ENCODE measurements at places on chromosomes 13 and 19.
A peak's percentile ranks its signal among the peaks of the same experiment; 100 is the strongest.

DNA sequence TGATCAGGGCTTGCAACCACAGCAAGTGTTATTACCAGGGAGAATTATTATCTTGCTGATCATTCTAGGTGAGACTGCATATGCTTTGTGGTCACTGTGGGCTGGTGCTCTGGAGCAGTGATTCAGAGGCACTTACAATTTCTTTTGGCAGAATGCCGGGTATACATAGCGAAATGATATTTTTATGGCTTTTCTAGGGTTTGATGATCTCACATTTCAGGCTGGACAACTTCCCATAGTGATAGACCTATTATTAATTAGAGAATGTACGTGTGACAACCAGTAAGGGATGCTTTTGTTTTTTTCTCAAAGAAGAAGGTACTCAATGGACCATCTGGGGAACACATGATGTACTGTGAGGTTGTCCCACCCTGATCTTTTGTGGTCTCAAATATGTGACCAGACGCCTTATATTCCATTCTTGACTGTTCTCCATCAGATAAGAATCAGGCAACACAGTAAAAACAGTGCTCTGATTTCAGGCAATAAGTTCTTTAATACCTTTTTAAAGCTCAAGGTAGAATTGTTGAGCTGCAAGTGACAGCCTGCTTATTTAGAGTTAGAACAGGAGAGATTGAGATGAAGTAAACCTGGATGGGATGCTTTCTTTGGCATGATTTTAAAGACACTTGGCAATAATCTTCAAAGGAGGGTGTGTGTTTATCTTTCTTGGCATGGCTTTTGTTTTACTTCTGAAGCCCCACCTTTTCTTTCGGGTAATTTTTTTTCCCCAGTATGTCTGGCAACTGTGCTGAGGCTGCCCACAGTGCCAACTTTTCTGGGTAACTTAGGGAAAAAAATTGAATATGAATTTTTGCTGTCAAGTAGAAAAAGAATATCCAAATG is 27.4 kb upstream of the SCEL start:
- peak; percentile 79 for DNase-seq

DNA sequence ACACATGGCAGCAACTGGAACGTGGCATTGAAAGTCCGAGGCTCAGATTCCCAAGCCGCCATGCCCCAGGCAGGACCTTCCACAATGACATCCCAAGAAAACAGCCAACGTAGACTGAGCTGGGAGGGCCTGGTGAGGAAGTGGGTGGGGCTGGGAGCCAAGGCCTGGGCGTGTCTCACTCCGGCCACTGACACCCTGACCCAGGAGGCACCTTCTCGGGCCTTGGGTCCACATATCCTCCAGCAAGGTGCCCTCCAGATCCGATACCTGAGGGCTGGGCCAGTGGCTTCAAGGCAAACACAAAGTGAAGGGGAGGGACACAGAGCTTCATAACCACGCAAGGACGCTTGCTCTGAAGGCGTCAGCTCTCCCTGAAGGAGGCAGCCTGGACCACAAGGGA is 43.0 kb downstream of the RAB20 start:
- no peak for DNase-seq

DNA sequence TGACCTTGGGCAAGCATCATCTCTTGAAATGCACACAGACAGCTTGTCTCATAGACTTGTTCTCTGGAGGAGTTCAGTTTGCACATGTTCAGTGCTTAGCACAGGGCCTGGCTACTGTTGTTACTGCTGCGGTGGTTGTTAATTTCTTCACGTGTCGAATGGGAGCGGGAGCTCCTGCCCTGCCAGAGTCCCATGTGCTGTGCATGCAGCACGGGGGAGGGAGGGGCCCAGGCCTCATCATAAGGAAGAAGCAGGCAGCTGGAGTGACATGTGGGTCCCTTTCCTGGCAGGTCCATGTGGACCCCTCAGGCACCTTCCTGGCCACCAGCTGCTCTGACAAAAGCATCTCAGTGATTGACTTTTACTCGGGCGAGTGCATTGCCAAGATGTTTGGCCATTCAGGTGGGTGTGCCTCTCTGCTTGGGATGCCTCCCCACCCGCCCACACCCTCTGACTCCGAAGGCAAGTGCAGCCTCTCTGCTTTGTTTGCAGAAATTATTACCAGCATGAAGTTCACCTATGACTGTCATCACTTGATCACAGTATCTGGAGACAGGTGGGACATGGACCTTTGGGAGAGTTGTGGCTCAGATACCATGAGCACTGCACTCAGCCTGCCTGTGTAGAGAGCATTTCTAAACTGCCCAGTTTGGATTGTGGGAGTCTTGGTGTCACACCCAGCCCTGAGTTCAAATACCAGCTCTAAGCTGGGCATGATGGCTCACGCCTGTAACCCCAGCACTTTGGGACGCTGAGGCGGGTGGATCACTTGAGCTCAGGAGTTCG is 19.8 kb upstream of the OVOL3 start:
- DNase-seq: no peak

DNA sequence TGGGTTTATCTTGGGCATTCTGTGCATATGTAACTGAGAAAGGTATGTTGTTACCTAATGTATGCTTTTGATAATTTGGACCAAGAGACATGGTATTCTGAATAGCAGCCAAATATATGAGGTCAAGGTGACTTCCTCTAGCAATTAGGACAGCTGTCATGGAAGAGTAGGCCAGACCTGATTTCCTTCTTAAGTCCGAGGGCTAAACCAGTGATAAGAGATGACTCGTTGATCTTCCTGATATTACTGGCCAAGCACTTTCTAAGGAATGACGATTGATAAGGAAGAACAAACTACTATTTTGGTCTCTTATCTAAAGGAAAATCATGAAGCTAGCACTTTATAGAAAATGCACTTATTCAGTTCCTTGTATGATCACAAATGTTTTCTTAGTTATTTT is 42.7 kb downstream of the ARHGAP35 start:
- peak; percentile 30 for DNase-seq

- peak; percentile 81 for DNase-seq
Measured at GRCh38 chr19:1171755-1172352, 2.2 kb downstream of the SBNO2 start.

DNA sequence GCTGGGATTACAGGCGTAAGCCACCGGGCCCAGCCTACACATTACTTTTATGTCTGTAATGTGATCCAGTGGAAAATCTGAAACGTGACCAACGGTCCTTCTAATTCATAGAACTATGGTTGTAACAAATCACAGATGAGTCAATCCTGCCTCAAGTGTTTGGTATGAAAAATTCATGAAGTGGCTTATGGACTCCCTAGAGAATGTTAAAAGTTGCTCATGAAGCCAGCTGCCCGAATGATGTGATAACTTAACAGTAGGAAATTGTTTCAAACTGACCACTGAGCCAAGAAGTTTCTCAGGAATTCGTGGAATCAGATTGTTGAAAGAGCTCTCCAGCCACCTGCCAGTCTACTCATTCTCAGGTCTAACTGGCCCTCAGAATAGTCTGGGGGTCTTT is 59.4 kb upstream of the FARP1 start:
- no peak for DNase-seq

- DNase-seq: peak; percentile 18
Measured at GRCh38 chr13:35927567-35928021, 203.6 kb downstream of the DCLK1 start.

DNA sequence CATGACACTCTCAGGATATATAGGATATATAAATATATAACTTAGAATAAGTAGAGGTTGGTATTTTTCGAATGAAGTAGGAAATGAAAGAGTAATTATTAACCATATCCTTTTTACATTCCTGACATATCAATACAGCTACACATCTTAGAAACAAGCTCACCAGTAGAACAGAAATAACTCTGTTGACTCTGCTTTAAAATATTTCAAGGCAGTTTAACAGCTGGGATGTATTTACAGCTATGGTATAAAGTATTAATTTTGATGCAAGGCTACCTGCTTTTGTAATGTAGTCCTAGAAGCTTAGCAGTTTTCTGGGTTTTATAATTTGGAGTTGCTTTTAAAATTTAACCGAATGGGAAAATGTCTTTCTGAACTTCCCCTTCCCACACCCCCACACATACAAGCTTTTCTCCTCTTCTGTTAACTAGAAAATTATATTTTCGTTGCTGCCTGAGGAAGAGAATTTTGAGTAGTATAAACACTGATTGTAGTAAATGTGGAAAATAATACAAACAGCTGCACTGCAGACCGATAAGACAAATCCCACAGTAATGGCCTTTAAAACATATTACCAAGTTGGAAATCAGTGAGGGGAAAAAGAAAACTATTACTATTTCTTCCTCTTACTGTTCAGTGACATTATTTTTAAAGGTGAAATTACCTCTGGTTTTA is 147.7 kb downstream of the GGACT start:
- DNase-seq: peak; percentile 66

DNA sequence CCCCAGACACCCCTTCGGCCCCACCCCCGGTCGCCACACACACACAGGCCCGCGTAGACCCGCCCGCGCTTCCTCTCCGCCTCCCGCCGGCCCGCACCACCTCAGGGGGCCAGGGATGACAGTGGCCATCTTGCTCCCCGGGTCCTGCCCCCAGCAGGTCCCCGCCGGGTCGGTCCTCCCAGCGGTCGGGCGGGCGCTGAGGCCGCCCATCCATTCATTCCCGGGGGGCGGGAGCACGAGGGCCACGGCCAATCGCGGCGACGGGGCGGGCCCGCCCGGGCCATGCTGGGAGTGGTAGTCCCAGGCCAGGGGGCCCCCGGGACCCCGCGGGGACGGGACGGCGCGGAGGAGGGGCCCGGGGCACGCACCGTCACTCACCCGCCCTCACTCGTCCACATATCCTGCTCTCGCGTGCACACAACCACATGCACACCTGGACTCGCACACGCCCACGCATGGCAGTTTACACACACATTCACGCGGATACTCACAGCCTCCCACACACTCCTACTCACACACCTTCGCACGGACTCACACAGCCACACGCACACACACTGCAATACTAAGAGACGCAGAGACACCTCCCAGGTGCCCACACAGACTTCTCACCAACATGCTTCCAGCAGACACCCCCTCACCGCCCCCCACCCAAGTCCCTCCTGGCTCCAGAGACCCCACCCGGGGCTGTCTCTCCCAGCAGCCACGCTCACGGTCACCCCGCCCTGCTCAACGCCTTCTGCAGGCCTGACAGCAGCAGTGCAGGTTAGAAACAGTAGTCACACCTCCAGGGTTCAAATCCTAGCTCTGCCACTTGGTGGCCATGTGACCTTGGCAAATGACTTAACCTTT is at the start of gene DPF1:
Gene DPF1 (minus strand): TSS at position 209 of the 849 bp plus-strand sequence. CDS start 80 bp downstream, at position 129.
- peak; percentile 97 for DNase-seq

DNA sequence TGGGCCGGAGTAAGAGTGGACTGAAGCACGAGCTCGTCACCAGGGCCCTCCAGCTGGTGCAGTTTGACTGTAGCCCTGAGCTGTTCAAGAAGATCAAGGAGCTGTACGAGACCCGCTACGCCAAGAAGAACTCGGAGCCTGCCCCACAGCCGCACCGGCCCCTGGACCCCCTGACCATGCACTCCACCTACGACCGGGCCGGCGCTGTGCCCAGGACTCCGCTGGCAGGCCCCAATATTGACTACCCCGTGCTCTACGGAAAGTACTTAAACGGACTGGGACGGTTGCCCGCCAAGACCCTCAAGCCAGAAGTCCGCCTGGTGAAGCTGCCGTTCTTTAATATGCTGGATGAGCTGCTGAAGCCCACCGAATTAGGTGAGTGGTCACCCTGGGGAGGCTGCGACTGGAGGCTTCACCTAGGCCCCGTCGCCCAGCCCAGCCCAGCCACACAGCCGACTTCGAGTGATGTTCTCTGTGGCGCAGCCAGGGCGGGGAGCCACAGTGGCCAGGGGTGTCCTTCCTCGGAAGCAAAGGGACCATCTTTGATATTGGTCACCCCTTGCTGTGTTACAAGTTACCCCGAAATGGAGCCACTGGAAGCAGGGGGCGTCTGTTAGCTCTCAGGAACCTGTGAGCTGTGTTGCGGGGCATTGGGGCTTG is 5.6 kb downstream of the PIAS4 start:
- DNase-seq: no peak

GRCh38 chr19:35822579-35822978 is 9.9 kb upstream of the PRODH2 start:
- no peak for DNase-seq

DNA sequence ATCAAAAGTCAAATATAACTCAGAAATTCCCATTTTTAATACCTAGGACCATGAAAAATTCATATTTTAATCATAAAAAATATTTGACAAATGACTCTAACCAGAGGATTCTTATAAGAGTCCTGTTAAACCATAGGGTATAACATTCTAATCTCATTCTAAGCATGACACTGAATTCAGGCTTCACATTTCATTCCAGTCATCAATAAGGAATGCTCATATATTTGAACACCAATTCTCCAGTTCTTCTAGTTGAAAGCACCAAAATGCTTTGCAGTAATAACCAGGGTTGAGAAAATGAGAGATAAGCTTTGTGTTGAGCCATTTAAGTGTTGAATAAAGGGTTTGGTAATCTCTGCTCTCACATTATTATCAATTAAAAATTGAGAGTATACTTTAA is 147.5 kb downstream of the VWA8 start:
- no peak for DNase-seq

DNA sequence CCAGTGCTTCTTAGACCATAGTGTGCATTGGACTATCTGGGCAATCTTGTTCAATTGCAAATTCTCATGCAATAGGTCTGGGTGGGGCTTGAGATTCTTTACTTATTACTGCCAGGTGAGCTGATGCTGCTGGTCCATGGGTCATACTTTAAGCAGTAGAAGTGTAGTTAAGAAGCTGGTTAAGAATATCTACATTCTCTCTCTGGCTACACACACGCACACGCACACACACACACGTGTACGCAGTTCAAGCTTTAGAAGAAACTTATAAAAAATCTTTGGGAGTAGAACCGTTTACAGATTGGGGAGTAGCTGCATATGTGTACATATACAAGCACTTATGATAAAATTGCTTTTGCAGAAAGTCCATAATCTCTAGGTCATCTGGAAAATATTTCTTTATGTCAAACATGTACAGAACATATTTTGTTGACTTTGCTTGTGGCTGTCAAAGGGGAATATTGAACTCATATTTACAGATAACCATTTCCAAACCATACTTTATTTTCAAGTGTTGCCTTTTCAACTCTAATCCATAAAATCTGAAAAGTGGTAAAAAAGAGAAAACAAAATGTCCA is 99.7 kb downstream of the GPC6 start:
- peak; percentile 61 for DNase-seq

GRCh38 chr13:52862358-52863206 is 14.1 kb upstream of the PCDH8 start:
- DNase-seq: peak; percentile 58

GRCh38 chr19:39390451-39390750 is 505 bp downstream of the PAF1 start:
- DNase-seq: no peak

Measured in NCI-H69 (cell line).